ENCODE measurements at places on chromosomes 5 and 9. TPM values are rescaled to one million over a fixed set of nuclear protein-coding genes. Genes with fewer than 3 reads are reported as not detected.

GRCh38 chr5:170757182-170757601 is 26.3 kb upstream of the GABRP start:
- peak; percentile 44 for DNase-seq

GRCh38 chr9:72960446-72960845 is 7.6 kb upstream of the ALDH1A1 start:
- no peak for DNase-seq

DNA sequence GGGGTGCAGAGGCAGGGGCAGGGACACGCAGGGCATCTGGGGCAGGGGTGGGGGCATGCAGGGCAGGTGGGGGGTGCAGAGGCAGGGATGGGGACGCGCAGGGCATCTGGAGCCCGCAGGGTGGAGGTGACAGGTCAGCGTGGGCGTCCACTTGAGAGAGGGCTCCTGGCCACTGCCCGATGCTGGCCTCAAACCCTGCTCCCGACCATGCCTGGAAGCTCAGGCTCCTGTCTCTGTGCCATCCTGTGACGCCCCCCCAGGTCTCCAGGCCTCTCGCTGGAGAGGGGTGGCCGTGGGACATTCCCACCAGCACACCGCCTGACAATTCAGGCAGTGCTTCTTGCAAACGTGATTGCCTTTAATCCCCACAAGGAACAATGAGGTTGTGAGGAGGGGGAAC is 33.0 kb downstream of the ZDHHC11B start:
- no peak for DNase-seq

GRCh38 chr9:22097707-22098106 is 88.6 kb upstream of the CDKN2B start:
- DNase-seq = peak; percentile 47

GRCh38 chr5:139746691-139747582 is 48.7 kb upstream of the PSD2 start:
- peak; percentile 74 for DNase-seq

- no peak for DNase-seq
Observed at GRCh38 chr5:133445744-133446143, 166.6 kb downstream of the FSTL4 start.

DNA sequence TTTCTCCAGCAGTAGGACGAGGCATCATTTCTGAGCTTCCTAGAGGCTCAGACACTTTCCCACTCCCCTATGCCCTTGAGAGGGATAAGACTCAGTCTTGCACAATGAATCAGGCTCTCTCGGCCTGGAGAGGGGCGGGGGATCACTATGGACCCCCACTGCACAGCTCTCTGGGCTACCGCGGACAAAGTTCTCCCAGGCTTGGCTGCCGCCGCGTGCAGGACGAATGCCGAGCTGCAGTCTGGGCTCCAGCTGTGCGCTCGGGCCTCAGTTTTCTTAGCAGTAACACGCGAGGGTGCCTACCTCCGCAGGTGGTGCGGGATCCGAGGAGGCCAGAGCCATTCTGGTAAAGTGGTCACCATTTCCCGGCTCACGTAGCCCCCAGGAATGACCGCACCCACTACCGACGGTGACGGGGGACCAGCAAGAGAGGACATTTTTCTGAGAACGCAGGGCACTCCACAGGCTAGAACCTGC is 3.4 kb upstream of the MYORG start:
- DNase-seq = peak; percentile 37

- no peak for DNase-seq
Observed at GRCh38 chr5:175444905-175445456, 999 bp upstream of the DRD1 start.

- DNase-seq = no peak
Observed at GRCh38 chr9:93369686-93370085, 81.8 kb upstream of the FAM120A start.

DNA sequence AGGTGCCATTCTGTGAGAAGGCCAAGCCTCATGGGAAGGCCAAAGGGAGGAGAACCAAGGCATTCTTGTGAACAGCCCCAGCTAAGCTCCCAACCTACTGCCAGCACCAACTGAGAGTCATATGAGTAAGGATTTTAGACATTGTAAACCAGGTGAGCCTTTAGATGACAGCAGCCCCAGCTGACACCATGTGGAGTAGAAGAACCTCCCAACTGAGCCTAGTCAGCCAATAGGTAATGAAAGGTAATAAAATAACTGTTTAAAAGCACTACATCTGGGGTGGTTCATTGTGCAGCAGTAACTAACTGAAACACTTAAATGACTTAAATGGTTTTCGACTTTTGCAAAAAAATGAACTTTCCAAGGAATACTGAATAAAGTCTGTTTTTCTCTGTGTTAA is 172.6 kb upstream of the KIF2A start:
- DNase-seq = no peak

GRCh38 chr9:127955294-127956015 is 17.8 kb upstream of the DPM2 start:
- DNase-seq = peak; percentile 90

GRCh38 chr5:154937186-154937717 is 759 bp downstream of the GEMIN5 start:
- DNase-seq = peak; percentile 8

DNA sequence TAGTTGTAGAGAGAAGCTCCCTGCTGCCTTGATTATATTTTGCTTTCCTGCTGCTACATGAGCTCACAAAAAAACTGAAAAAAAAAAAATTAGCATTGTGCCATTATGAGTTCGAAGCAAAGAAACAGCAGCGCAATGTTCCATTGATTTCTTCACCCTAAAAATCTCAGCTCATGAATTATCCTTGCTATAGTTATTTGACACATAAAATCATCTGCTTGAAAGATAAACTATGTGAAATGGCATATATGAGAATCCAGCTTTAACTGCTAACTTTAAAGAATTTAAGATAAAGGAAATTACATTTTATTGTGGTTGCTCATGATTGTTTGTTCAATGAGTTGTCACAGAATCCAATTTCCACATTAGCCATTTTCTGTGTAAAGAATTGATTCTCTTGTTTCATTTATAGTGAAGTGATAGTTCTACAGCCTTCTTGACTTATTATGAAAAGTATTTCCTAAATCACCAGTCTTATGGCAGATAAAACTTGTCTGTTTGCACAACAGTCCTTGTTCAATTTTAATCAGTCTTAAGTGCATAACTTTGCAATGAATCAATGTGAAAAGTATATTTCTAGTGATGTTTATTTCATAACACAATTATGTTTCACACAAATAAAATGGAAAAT is 1275.0 kb upstream of the CDH9 start:
- no peak for DNase-seq

- no peak for DNase-seq
Observed at GRCh38 chr5:31479706-31480105, 52.2 kb downstream of the DROSHA start.

PKN3 gene
- polyA plus RNA-seq = 3.7 TPM

SMAD5 gene
- 24.1 TPM for polyA plus RNA-seq

RAB3C gene
- polyA plus RNA-seq = 6.4 TPM

FUT7 gene
- not detected for polyA plus RNA-seq

FGF10 gene
- 2.9 TPM for polyA plus RNA-seq

Measured in hepatocyte (in vitro differentiated cells).